Kidney (tissue), 22 donors: ENCODE measurements at places on chromosomes 12 and 14. TPM values are rescaled to one million over a fixed set of nuclear protein-coding genes. Genes with fewer than 3 reads are reported as not detected.

The BIN2 gene
- polyA plus RNA-seq = 3.4 TPM

The CIDEB gene
- 49.7 TPM for polyA plus RNA-seq

The GALNT16 gene
- 15.2 TPM for polyA plus RNA-seq

The VWF gene
- 9.6 TPM for polyA plus RNA-seq

The POTEM gene
- not detected for polyA plus RNA-seq

The SOAT2 gene
- polyA plus RNA-seq = 0.26 TPM

The IL26 gene
- not detected for polyA plus RNA-seq
